ENCODE measurements at places on chromosomes 7 and 10.

- H3K4me3 ChIP-seq: no peak overlapping the region
- H3K27me3 ChIP-seq: no peaks in the 10 kb centered on the region
- H3K27ac ChIP-seq: no peak overlapping the region
- H3K4me1 ChIP-seq: no peaks in the 10 kb centered on the region
- no peak for DNase-seq
Observed at GRCh38 chr10:131143425-131144165, 167.9 kb downstream of the TCERG1L start.

GRCh38 chr10:70564901-70565351 lies 37.6 kb downstream of the PRF1 start:
- H3K27me3 ChIP-seq: no peaks in the 10 kb centered on the region
- H3K36me3 ChIP-seq: no peaks in the 10 kb centered on the region
- no peak overlapping the region for H3K4me3 ChIP-seq
- H3K27ac ChIP-seq: no peak overlapping the region
- H3K4me1 ChIP-seq: no peaks in the 10 kb centered on the region

DNA sequence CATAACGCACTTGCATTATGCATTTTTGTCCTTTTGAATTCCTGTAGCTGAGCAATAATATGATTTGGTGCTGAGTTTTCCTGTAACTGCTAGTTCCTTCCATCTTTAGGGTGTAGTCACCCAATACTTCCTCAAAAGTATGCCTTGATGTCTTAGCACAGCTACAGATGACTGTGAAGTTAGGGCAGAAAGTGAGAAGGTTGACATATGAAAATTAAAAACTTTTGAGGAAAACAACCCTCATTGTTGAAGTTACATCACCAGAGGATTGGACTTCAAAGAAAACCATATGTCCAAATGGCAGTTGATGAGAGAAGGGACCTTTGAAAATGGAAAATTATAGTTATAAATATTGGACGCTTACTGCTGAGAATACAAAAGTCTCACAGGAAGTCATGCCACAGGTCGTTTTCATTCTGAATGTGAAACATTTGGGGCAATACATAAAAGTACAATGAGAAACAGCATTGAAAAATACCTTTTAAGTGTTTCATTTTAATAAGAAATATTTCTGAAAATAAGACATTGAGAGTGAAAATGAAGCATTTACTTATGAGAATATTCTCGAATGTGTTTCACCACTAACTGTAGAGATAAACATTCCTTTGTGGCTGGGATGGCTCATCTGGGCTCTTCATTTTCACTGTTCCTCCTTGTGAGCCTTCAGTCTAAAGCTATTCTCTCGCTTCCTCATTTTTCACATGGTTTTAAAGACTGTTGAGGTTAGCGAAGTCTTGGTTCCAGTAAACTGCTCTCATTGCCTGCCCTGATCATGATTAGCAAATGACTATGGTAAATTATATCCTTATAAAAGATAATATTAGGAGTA lies 61.4 kb upstream of the NME8 start:
- no peaks in the 10 kb centered on the region for H3K4me1 ChIP-seq
- no peaks in the 10 kb centered on the region for H3K27me3 ChIP-seq
- no peak overlapping the region for H3K4me3 ChIP-seq
- no peak overlapping the region for H3K27ac ChIP-seq
- no peaks in the 10 kb centered on the region for H3K36me3 ChIP-seq

DNA sequence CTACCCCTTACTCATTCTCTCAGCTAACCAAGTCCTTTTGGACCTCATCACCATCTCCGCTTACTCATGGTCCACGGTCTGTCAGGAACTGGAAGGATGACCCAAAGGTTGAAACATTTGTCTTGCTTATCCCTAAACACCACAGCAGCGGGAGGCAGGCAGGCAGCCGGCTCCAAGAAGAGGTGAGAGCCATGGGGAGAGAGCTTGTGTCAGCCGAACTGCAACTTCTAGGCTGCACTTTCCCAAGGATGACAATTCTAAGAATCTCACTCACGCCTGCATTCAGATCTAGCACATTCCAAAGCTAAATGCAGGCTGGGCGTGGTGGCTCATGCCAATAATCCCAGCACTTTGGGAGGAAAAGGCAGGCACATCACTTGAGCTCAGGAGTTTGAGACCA lies 86.0 kb downstream of the SPDYE5 start:
- H3K27ac ChIP-seq: no peak overlapping the region
- no peaks in the 10 kb centered on the region for H3K27me3 ChIP-seq
- peaks cover 24% of the 10 kb centered on the region for H3K36me3 ChIP-seq

- H3K4me1 ChIP-seq: peaks cover 20% of the 10 kb centered on the region
- H3K27ac ChIP-seq: peak overlapping the region; percentile 79
- DNase-seq: peak; percentile 92
- H3K4me3 ChIP-seq: peak overlapping the region; percentile 66
- H3K27me3 ChIP-seq: no peaks in the 10 kb centered on the region
Observed at GRCh38 chr7:28956608-28957063, 1.5 kb downstream of the TRIL start.

GRCh38 chr7:147089051-147089461 lies 972.5 kb downstream of the CNTNAP2 start:
- no peaks in the 10 kb centered on the region for H3K36me3 ChIP-seq
- H3K4me3 ChIP-seq: no peak overlapping the region
- no peak overlapping the region for H3K27ac ChIP-seq
- no peaks in the 10 kb centered on the region for H3K4me1 ChIP-seq

DNA sequence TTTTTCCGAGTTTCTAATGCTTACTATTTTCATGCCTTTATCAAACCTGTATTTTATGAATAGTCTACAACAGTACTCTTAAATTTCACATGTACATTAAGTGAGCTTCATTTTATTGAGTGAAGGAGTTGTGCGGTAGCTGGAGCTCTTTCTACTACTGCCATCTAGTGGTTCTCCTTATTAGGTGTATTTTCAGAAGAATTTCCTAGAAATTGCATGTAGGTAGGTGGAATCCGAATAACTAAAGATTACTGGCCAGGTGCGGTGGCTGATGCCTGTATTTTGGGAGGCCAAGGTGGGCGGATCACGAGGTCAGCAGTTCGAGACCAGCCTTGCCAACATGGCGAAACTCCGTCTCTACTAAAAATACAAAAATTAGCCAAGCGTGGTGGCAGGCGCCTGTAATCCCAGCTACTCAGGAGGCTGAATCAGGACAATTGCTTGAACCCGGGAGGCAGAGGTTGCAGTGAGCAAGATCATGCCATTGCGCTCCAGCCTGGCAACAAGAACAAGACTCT lies 38.3 kb downstream of the LRRC72 start:
- no peaks in the 10 kb centered on the region for H3K27me3 ChIP-seq
- H3K4me3 ChIP-seq: no peak overlapping the region
- no peaks in the 10 kb centered on the region for H3K4me1 ChIP-seq
- H3K36me3 ChIP-seq: no peaks in the 10 kb centered on the region
- no peak overlapping the region for H3K27ac ChIP-seq

DNA sequence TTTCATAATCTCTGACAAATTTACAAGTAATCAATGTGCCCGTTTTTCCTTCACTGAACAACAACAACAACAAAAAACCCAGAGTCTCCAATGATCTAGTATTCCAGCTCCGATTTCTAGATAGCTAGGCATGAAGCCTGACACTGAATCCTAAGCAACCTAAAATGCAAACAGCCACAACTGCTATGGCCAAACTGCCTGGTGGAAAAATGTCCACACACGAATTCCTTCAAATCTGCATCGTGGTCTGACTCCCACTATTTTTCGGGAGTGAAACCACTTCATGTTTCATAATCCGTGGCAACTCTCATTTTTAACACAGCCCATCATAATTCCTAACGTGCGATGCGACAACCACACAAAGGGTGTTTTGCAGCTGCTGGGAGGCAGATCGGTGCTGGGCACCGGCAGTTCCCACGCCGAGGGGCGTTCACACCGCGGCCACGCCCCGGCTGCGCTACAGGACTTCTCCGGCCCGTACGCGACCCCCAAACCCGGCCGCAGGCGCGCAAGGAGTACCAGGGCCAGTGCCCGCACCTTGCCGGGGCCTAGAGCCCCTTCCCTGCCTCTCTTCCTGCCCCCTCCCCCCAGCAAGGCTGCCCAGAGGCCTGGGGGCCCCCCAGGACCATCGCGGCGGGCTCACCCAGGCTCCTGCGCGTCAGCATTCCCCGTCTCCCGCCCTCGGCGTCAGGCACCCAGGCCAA lies 814 bp downstream of the RUFY2 start:
- H3K4me3 ChIP-seq: peak overlapping the region; percentile 89
- H3K36me3 ChIP-seq: no peaks in the 10 kb centered on the region
- peak overlapping the region; percentile 87 for H3K27ac ChIP-seq
- no peaks in the 10 kb centered on the region for H3K27me3 ChIP-seq
- no peak for DNase-seq

DNA sequence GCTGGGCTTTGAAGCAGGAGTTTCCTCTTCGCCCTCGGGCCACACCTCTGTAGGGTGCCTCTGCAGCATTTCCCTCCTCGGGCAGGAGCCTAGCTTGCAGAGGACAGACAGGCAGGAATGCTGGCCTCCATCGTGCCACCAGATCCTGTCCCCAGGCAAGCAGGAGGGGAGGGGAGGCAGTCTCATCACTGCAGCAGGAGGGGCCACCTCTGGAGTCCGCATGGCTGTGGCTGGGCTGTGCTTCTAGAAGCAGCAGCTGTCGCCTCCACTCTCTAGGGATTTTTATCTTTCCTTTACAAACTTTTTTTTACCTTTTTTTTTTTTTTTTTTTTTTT lies 181.4 kb downstream of the CUX1 start:
- no peaks in the 10 kb centered on the region for H3K36me3 ChIP-seq
- H3K4me1 ChIP-seq: no peaks in the 10 kb centered on the region
- H3K27me3 ChIP-seq: no peaks in the 10 kb centered on the region
- no peak overlapping the region for H3K4me3 ChIP-seq
- DNase-seq: no peak

GRCh38 chr10:74310652-74311257 lies 159.7 kb downstream of the ADK start:
- H3K4me3 ChIP-seq: no peak overlapping the region
- no peaks in the 10 kb centered on the region for H3K36me3 ChIP-seq
- no peaks in the 10 kb centered on the region for H3K27me3 ChIP-seq

GRCh38 chr10:76918106-76918505 lies 719.5 kb downstream of the KCNMA1 start:
- DNase-seq: no peak
- no peak overlapping the region for H3K4me3 ChIP-seq
- no peaks in the 10 kb centered on the region for H3K36me3 ChIP-seq

DNA sequence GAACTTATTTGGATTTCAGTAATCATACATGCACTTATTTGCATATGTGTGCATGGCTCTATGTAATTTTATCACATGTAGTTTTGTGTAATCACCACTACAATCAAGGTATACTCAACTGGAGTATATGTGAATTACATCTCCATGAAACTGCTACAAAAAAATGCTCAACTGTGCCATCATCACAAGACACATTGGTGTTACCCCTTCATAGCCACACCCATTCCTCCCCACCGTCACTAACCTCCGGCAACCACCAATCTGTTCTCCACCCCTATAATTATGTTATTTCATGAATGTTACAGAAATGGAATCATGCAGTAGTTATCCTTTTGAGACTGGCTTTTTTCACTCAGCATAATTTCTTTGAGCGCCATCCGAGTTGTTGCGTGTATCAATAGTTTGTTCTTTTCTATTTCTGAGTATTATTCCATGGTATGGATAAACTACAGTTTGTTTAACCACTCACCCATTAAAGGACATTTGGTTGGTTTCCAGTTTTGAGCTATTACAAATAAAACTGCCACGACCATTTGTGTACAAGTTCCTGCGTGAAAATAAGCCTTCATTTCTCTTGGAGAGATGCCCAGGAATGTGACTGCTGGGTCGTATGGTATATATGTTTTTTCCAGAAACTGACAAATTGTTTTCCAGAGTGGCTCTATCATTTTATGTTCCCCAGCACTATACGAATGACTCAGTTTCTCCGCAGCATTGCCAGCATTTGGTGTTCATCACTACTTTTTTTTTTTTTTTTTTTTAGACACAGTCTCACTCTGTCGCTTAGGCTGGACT lies 11.3 kb upstream of the SMO start:
- no peaks in the 10 kb centered on the region for H3K4me1 ChIP-seq
- no peaks in the 10 kb centered on the region for H3K36me3 ChIP-seq

DNA sequence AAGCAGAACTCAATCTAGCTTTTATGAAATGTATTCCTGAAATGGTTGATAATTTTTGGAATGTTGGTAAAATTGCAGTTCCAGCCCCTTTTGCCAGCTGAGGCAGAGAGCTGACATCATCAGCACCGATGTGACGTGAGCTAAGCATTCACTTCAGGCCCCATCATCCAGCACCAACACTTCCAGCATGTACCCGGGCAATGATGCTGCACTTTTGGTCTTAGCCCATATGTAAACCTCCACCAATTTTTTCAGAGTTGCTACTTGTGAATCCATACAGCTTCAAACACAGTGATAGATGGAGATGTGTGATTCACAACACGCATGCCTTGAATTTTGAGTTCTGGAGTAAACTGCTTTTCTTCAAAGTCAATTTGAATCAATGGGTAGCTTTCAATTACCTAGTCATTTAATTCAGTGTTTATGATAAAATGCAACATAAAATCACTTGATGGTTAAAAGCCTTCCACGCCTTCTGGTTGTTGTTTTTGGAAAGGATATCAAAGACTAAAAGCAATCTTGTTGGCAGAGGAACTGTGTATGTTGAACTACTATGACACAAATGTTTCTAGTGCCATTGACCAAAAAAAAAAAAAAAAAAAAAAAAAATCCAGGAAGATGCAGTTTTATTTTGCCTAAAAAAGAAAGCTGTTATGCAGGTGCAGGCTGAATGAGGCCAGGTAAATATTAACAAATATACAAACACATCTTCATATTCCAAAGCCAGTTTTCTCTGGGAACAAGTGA lies 73.9 kb downstream of the NRP1 start:
- H3K27me3 ChIP-seq: no peaks in the 10 kb centered on the region
- DNase-seq: no peak
